Natural killer cell (primary cell): ENCODE measurements at places on chromosomes 2 and 18. TPM values are rescaled to one million over a fixed set of nuclear protein-coding genes. Genes with fewer than 3 reads are reported as not detected.

Gene CFAP53
- 0.20 TPM for total RNA-seq

Gene TRIM43
- total RNA-seq = not detected

Gene GPR39
- total RNA-seq = not detected

DNA sequence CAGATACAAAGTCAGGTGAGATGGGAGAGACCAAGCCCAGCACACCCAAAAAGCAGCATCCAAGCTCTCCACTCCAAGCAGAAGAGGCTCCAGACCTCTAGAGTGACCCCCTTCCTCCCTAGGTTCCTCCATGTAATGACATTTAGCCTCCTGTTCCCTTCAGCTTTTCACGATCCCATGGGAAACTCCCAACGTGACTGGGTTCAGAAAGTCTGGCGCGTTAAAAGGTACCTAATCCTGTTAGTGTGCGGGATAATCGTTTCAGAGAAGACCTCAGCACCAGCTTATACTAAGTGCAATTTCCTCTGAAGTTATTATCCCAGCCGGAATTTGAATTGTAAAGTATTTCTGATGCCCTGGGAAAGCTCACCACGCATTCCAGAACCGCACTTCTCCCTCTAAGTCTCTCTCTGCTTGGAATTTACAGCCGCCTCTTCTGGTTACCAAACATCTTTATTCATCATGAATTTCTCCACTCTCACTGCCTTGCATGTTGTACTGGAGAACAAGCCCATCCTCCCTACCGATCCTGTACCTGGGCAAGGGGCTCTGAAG lies 46.9 kb downstream of the CCBE1 start:
- H3K4me3 ChIP-seq = no peak overlapping the region
- no peak overlapping the region for H3K27ac ChIP-seq
- H3K36me3 ChIP-seq = no peaks in the 10 kb centered on the region
- no peak for DNase-seq
- no peaks in the 10 kb centered on the region for H3K27me3 ChIP-seq

DNA sequence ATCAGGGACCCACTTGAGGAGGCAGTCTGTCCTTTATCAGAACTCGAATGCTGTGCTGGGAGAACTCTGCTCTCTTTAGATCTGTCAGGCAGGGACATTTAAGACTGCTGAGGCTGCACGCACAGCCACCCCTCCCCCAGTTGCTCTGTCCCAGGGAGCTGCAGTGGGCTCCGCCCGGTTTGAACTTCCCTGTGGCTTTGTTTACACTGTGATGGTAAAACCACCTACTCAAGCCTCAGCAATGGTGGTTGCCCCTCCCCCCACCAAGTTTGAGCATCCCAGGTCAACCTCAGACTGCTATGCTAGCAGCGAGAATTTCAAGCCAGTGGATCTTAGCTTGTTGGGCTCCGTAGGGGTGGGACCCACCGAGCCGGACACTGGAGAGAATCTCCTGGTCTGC lies 11.8 kb upstream of the LHCGR start:
- DNase-seq = no peak
- H3K27ac ChIP-seq = no peak overlapping the region
- no peaks in the 10 kb centered on the region for H3K4me1 ChIP-seq
- H3K4me3 ChIP-seq = no peak overlapping the region
- H3K36me3 ChIP-seq = no peaks in the 10 kb centered on the region
- no peaks in the 10 kb centered on the region for H3K27me3 ChIP-seq

- no peaks in the 10 kb centered on the region for H3K27me3 ChIP-seq
- H3K4me1 ChIP-seq = no peaks in the 10 kb centered on the region
- H3K4me3 ChIP-seq = no peak overlapping the region
- no peak for DNase-seq
- H3K27ac ChIP-seq = no peak overlapping the region
- no peaks in the 10 kb centered on the region for H3K36me3 ChIP-seq
Measured at GRCh38 chr2:216796115-216796840, 63.6 kb downstream of the TNP1 start.

GRCh38 chr2:6970976-6971480 lies 53.8 kb downstream of the RNF144A start:
- H3K4me1 ChIP-seq = no peaks in the 10 kb centered on the region
- no peaks in the 10 kb centered on the region for H3K36me3 ChIP-seq
- no peak overlapping the region for H3K27ac ChIP-seq
- H3K4me3 ChIP-seq = no peak overlapping the region

DNA sequence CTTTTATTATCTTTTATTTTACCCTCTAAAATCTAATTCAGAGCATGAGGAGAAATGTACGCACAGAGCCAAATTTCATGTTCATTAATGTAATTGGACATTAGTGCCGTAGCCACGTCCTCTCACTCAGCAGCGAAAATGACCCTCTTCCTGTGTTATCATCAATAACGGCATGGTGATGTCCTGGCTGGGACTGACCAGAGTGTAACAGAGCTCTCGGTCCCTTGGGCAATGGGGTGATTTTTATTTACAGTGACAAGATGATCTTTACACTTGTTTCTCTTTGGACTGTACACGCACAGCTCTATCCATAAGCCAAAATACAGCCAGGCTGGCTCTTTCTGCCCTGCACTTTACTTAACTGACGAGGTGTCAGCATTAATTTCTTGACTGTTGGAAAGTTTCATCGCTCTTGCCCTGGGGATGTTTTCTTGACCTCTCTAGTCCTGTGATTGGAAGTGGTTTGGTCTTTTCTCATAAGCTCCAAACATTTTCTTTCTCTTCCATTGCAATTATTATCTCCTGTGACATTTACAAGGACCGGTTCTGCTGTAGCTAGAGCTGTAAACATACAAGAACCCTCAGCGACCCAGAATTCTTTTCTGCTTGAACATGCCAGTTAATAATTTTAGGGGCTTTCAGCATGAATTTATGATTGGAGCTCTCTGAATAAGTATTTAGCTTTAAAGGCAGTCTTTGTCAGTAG lies 308.0 kb upstream of the PIK3C3 start:
- no peaks in the 10 kb centered on the region for H3K36me3 ChIP-seq
- H3K27ac ChIP-seq = no peak overlapping the region
- H3K4me1 ChIP-seq = no peaks in the 10 kb centered on the region
- no peak overlapping the region for H3K4me3 ChIP-seq
